ENCODE measurements at places on chromosomes 2 and 18.
A peak's percentile ranks its signal among the peaks of the same experiment; 100 is the strongest.

GRCh38 chr2:165795011-165795410, 964 bp upstream of the GALNT3 start:
- no peak for DNase-seq

- no peak for DNase-seq
These were observed 36.1 kb upstream of the SCYGR1 start for GRCh38 chr2:227423656-227424499.

DNA sequence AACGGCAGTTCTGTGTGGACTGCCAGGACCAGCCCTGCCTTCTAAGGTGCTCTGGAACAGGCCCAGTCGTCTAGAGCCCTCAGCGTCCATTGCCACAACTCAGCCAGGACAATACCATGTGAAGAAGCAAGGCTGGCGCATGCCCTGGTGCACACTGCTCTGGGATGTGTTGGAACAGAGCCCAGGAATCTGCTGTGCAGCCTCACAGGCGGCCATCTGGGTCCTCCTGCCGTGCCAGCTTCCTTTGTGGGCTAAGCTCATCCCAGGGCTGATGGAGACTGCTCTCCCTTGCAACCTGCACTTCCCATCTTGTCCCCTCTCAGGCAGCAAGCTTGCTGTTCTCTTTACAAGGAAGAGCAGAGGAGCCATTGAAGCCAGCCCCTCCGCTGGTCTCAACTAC, 246.4 kb upstream of the PXDN start:
- DNase-seq: no peak

DNA sequence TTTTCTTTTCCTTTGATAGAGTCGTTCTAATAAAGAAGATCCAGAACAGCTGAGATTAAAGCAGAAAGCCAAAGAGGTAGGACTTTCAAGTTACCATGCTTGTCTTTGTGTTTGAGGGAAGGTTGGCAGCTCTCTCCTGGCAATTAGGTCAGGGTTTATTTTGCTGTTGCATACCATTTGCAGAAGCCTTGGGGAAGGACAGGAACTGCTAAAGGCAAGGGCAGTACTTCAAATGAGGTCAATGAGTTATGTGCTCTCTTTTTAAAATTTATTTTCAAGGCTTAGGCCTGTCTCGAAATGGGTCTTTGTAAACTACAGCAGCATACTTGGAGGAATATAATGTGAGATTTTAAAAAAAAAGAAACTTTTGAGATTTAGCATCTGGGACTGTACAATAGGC, 108.9 kb downstream of the TAF4B start:
- DNase-seq: no peak

DNA sequence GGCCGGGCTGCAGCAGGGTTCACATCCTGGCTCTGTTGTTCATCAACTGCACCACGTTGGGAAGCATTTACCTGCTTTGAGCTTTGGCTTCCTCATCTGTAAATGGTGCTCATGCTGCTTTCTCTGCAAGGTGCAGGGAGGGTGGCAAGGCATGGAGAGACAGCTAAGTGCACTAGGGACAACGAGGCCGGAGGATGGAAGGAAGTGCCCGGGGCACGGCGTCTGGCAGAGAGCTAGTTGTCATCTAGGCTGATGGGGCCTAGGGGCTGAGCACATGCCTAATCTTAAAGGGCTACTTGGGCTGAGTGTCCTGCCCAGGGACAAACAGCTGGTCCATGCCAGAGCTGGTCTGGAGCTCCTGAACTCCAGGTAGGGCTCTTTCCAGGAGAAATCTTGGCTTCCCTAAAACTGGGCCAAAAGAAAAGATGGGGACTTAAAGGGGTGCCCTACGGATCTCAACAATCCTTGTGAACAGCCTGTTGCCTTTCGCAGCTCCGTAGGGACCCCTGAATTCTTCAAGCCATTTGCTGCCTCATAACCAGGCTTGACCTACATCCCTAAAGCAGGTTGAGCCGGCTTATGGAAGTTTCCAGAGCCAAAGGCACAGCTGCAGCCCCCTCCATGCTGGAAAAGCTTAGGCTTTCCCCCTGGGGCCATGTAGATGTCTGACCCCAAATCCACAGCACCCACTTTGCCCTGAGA, 130.8 kb downstream of the SMAD7 start:
- no peak for DNase-seq

GRCh38 chr2:191030521-191031154, 16.7 kb upstream of the STAT1 start:
- DNase-seq: no peak

DNA sequence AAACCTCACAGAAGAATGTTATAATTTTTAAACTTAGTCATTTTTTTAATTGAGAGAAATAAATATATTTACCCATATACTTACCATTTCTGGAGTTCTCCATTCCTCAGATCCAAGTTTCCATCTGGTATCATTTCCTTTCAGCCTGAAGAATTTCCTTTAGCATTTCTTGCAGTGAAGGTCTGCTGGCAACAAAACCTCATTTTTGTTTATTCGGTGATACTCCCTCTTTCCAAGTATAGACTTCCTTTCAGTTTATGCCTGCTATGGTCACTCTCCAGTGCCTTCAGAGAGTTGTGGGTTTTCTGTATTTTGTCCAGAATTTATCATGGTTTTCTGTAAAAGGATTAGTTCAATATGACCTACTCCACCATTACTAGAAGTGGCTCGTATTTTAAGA, 17.0 kb downstream of the WDPCP start:
- no peak for DNase-seq

DNA sequence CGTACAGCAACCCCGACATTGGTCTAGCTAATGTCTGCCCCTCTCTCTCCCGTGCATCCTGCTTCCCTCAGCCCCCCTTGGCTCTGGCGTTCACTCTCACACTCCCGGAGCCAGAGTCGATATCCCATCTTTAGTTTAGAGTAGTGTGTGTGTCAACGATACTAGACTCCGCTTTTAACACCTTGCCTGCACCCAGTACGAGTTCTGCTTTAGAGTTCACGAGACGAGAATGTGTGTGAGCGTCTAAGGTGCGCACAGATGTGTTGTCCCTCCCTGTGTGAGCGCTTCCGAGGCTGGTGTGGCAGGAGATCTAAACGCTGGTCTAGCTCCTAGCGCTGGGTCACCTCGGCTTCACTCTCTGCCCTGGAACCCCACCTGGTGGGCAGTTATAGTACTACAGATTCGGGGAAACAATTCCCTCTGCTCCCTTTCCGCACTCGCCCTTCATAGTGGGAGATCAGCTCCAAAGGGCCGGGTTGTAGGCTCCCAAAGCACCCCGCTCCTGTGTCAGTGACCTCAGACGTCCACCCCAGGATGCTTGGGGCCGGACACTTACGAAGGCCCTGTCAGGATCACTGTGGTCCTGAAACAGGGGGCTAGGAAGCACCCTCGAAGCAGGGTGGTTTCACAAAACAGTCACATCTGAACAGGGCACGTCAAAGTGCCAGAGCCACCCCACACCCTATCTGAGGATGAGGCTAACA, 2.6 kb upstream of the CYP26B1 start:
- DNase-seq: peak; percentile 60

DNA sequence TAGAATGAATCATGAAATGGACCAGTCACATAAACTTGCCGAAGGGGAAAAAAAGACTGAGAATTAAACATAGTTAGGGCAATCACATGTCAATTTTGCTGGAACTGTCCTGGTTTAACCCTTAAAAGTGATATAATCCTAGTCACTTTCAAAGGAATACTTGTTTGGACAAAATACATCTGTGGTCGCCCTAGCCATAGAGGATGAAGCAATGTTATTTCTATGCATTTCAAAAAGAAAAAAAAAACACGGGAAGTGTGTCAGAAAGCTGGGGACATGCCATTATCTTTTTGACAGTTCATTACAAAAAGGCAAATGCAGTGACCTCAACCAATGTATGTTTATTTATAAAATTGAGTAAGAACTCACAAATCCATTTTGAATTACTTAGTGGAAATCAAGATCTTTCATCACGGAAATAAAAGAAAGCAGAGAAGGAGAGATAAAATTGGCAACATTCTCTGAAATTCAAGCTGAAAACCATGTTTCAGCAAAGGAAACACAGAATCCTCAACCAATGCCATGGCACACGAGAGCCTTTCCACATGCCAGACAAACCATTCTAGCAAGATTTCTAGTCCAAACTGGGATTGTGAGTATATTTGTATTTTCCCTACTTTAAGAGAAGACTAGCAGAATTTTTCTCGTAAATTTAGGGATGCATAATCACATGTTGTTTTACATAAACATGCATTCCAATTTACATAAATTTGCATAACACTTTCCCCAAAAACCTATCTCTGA, 854.3 kb upstream of the ACVR2A start:
- no peak for DNase-seq

DNA sequence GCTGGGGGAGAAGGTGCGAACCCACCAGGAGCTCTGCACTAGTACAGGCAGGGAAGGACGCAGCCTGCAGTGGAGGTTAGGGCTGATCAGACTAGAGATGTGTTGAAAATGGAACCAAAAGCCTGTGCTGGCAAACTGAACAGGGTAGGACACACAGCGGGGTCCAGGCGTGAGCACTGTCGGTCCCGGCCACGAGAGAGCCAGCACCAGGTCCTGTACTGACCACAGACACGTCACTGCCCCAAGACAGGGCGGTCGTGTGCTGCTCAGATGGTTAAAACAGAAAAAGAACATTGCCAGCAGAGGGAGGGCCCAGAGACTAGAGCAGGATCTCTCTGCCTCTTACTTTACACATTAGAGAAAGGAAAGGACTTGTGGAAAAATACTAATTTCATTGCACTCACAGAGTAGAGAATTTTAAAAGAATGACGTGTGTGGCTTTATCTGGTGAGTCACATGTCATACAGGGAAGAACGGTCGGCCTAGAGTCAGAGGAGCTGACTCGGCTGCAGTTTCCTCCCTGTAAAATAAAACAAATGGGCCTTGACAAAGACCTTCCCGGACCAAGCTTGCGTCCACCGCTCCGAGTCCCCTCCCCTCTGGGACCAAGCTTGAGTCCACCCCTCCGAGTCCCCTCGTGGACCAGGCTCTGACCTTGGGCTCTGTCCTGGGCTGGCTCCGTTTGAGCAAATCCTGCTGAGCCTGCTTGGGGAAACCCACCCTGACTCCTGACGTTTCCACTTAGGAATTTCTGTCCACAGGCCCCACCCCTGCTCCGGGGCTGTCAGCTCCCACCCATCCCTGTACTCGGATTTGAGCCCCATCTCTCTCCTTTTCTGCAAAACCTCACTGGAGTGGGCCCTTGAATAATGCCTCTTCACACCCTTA, 16.7 kb upstream of the ADI1 start:
- peak; percentile 78 for DNase-seq

- DNase-seq: no peak
These were observed 114.1 kb upstream of the TRIB2 start for GRCh38 chr2:12602661-12603060.

DNA sequence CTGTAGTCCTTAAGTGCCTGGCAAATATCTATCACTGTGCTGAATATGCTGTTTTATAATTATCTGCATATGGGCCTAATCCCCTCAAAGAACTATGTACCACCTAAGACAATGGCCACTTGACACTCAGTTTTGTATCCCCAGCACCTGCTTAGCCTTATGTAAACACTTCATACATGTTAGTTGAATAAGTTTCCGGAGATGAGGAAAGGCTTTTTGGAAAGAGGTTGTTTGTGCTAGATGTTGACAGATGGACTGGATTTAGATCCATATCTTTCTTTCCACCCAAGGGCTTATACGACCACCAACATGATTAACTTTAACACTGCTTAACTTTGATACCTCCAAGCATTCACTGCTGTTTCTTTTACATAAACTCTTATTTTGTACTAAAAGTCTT, 63.3 kb downstream of the FAM228A start:
- no peak for DNase-seq

GRCh38 chr2:111213877-111214276, 93.2 kb downstream of the BCL2L11 start:
- no peak for DNase-seq

DNA sequence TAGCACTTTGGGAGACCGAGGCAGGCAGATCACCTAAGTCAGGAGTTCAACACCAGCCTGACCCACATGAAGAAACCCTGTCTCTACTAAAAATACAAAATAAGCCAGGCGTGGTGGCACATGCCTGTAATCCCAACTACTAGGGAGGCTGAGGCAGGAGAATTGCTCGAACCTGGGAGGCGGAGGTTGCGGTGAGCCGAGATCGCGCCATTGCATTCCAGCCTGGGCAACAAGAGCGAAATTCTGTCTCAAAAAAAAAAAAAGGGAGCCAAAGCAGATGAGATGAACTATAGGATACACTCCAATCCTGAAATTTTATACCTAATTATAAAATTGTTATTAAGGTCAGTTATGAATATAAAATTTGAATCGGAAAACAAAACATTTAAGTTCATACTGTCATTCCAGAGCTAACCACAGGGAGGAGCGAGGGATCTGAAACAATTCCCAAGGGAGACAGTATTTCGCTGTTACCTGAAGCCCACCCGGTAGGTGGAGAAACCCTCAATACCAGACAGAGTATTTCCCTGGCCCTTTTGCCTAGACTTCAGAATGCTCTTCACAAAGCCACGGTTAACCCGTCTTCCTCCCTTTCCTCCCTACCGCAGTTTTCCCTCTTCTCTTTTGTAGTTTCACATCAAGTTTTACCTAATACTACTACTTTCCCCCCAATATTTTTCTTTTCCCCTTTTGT, 1.4 kb downstream of the PPM1G start:
- DNase-seq: peak; percentile 48

- DNase-seq: no peak
These were observed 13.0 kb upstream of the RIOK3 start for GRCh38 chr18:23440131-23440530.

DNA sequence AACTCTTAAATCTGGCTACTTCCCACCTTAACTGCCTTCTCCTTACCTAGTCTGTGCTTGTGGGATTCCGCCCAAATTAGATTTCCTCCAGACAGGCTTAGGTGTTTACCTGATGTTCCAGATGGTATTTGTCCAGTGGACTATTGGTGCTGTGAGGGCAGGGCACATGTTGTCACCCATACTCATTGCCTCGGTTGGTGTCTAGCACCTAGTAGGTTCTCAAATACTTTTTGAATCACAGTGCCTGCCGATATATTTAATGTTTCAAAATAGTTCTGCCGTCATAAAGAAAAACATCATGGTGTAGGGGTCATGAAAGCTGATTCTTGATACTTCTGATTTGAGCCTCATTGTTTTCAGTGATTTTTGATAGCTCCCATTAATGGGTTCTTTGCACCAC, 1.1 kb downstream of the SEPTIN2 start:
- no peak for DNase-seq

DNA sequence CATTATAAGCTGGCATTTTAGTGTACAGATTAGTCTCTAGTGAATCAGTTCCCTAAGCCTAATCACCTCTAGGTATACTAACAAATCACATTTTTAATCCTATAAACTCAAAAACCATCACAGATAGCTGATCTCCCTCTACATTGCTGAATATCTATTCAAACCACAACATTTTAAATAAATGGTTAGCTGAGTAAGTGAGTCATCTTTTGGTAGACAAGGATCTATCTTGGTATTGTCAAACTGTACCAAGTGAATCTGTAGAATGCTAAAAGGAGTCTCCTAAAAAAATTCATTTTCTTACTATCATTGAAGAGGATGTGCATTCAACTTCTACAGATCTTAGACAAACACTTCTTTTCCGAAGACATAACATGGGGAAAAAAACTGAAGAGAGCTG, 40.7 kb downstream of the INO80D start:
- no peak for DNase-seq

GRCh38 chr2:235812185-235812665, 318.4 kb downstream of the AGAP1 start:
- DNase-seq: no peak

- no peak for DNase-seq
These were observed 189.0 kb downstream of the GALNT1 start for GRCh38 chr18:35770376-35771014.

GRCh38 chr2:107585851-107586250, 240.8 kb upstream of the RGPD4 start:
- DNase-seq: no peak

All from astrocyte of the cerebellum (primary cell).